ENCODE measurements at places on chromosomes 7 and 10. TPM values are rescaled to one million over a fixed set of nuclear protein-coding genes. Genes with fewer than 3 reads are reported as not detected.

The EEF1AKMT2 gene
- total RNA-seq: 52.9 TPM

The HMX3 gene
- not detected for total RNA-seq

The FANK1 gene
- 2.5 TPM for total RNA-seq

The GAD2 gene
- not detected for total RNA-seq

The PNLIPRP1 gene
- total RNA-seq: not detected

The TAS2R41 gene
- total RNA-seq: not detected

The CNNM1 gene
- not detected for total RNA-seq

The SLC18A3 gene
- 0.07 TPM for total RNA-seq

GRCh38 chr7:140160308-140160707 lies 16.5 kb downstream of the KDM7A start:
- no peak overlapping the region for H3K4me3 ChIP-seq
- H3K4me1 ChIP-seq: no peaks in the 10 kb centered on the region
- H3K27me3 ChIP-seq: no peaks in the 10 kb centered on the region
- H3K36me3 ChIP-seq: no peaks in the 10 kb centered on the region

DNA sequence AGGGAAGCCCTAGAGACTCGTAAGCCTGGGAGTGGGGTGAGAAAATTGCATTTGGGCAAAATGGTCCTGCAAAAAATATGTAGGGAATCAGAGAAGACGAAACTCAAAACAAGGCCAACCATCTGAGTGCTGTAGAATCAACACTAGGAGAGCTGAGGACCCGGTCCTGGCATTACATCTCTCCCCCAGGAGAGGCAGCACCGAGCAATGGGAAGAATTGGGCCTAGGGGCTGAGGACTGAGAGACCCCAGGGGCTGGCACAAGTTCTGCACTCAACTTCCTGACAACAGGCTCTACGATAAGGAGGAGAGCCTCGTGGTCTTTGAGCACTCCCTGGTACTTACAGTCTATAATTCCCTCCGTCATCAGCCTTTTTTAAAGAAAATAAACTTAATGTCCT lies 47.6 kb downstream of the BPGM start:
- no peak overlapping the region for H3K4me3 ChIP-seq
- H3K36me3 ChIP-seq: no peaks in the 10 kb centered on the region
- no peaks in the 10 kb centered on the region for H3K27me3 ChIP-seq
- no peak for DNase-seq
- H3K4me1 ChIP-seq: peaks cover 10% of the 10 kb centered on the region
- H3K27ac ChIP-seq: peak overlapping the region; percentile 89

GRCh38 chr7:35253710-35254495 lies at the start of gene TBX20:
TSS of gene TBX20 (minus strand) at chr7:35254100. CDS start at chr7:35253620, 480 bp downstream.
- H3K4me1 ChIP-seq: no peaks in the 10 kb centered on the region
- no peak for DNase-seq
- H3K27ac ChIP-seq: no peak within 1 kb of the TSS
- H3K27me3 ChIP-seq: peaks cover 90% of the 10 kb centered on the region
- no peaks in the 10 kb centered on the region for H3K36me3 ChIP-seq

- H3K27me3 ChIP-seq: no peaks in the 10 kb centered on the region
- DNase-seq: no peak
- H3K27ac ChIP-seq: no peak overlapping the region
- no peaks in the 10 kb centered on the region for H3K36me3 ChIP-seq
- no peaks in the 10 kb centered on the region for H3K4me1 ChIP-seq
Observed at GRCh38 chr7:157250605-157251228, 86.1 kb upstream of the DNAJB6 start.

GRCh38 chr7:124649397-124650014 lies 116.1 kb downstream of the GPR37 start:
- no peak for DNase-seq
- no peaks in the 10 kb centered on the region for H3K27me3 ChIP-seq
- H3K27ac ChIP-seq: no peak overlapping the region
- H3K4me1 ChIP-seq: no peaks in the 10 kb centered on the region
- H3K36me3 ChIP-seq: no peaks in the 10 kb centered on the region
- no peak overlapping the region for H3K4me3 ChIP-seq

- no peak overlapping the region for H3K27ac ChIP-seq
- no peaks in the 10 kb centered on the region for H3K27me3 ChIP-seq
- H3K4me1 ChIP-seq: no peaks in the 10 kb centered on the region
- DNase-seq: no peak
Observed at GRCh38 chr7:22895828-22896165, 73.1 kb upstream of the TOMM7 start.

DNA sequence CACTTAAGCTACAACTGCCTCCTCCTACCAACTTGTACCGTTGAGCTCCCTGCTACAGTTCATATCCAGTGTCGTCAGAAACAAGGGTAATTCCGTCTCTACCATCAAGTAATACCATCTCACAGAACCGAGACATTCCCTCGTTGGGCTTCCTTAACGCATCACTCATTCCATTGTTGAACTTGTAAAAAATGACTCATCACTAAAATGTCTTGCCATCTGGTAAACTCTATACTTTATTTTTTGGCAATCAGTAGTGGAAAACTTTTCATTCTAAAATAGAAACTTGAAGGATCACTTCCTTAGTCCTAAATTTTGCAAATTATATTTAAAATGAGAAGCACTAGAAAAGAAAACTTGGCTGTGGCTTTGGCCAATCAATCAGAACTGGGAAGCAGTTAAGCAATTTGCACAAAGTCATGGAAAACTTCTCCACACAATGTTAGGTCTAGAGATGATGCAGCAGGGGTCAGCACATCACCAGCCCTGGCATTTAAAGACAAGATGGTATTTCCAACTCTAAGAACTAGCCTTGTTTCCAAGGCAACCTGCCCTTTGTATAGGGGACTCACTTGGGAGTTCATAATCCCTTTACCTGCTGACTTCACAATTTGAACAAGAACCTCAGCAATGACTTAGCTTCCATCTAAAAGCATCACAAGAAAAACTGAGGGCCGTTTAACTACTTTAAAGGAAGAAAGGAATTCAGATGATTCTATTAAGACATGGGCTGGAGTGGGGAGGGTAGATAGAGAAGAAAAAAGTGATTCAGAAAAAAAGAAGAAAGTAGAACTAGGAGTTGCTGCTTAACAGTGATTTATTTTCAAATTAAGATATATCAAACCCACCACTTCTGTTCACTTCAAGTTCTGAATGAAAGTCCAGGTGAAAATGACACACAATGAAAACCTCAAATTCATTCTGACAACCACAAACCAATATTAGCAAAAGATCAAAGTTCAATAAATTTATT lies 288.1 kb downstream of the PARD3 start:
- no peaks in the 10 kb centered on the region for H3K36me3 ChIP-seq
- H3K4me3 ChIP-seq: no peak overlapping the region
- H3K27me3 ChIP-seq: no peaks in the 10 kb centered on the region
- no peak for DNase-seq
- no peak overlapping the region for H3K27ac ChIP-seq

- no peak for DNase-seq
- no peaks in the 10 kb centered on the region for H3K4me1 ChIP-seq
- H3K4me3 ChIP-seq: no peak overlapping the region
Observed at GRCh38 chr10:48453451-48454301, 147.2 kb downstream of the MAPK8 start.

DNA sequence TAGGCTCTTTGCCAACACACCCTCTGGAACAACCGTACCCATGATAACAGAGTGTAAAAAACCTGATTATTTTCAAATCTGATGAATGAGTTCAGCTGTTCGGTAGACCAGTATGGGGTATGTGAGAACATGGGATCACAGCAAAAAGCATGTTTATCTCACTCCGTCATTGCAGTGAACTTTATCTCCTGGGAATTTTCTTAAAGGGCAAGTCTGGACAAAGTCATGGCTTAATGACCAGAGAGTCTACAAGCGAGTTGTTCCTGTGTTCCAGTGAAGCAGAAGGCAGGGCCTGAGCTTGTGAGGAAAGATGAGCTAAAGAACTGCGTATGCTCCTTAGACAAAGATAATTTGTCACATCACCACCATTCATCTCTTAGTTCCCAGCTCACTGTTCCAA lies 219.7 kb downstream of the TRIL start:
- H3K4me1 ChIP-seq: no peaks in the 10 kb centered on the region
- no peak for DNase-seq
- no peaks in the 10 kb centered on the region for H3K27me3 ChIP-seq
- H3K27ac ChIP-seq: no peak overlapping the region

DNA sequence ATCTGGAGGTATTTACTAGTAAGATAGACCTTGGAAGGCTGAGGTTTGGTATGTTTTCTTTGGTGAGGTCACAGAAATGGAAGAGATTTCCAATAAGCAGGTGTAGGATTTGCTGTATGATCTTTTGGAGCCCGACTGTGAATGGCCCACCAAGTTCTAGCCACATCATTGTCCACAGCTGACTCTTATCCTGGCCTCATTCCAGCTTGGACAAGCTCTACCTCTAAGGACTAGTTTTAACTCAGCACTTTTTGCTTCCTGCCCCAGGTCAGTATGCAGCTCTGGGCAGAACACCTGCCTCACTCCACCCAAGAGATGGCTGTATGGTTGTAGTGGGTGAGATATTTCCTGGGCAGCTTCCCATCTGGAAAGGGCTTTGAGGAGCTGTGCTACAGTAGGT lies 6.1 kb upstream of the CPA4 start:
- H3K4me1 ChIP-seq: no peaks in the 10 kb centered on the region
- H3K27ac ChIP-seq: no peak overlapping the region
- no peak overlapping the region for H3K4me3 ChIP-seq
- no peak for DNase-seq
- H3K36me3 ChIP-seq: no peaks in the 10 kb centered on the region

GRCh38 chr7:17307969-17308648 lies 9.7 kb downstream of the AHR start:
- no peak for DNase-seq
- no peak overlapping the region for H3K4me3 ChIP-seq
- peak overlapping the region; percentile 1 for H3K27ac ChIP-seq
- H3K4me1 ChIP-seq: no peaks in the 10 kb centered on the region

GRCh38 chr7:24566274-24566673 lies 7.0 kb upstream of the PALS2 start:
- DNase-seq: no peak
- no peak overlapping the region for H3K27ac ChIP-seq
- H3K36me3 ChIP-seq: no peaks in the 10 kb centered on the region
- H3K27me3 ChIP-seq: no peaks in the 10 kb centered on the region
- no peaks in the 10 kb centered on the region for H3K4me1 ChIP-seq

- no peaks in the 10 kb centered on the region for H3K4me1 ChIP-seq
- H3K4me3 ChIP-seq: no peak overlapping the region
- no peak overlapping the region for H3K27ac ChIP-seq
- H3K27me3 ChIP-seq: no peaks in the 10 kb centered on the region
- no peaks in the 10 kb centered on the region for H3K36me3 ChIP-seq
Observed at GRCh38 chr10:95319239-95319638, 28.4 kb upstream of the PDLIM1 start.

- H3K27me3 ChIP-seq: no peaks in the 10 kb centered on the region
- H3K4me3 ChIP-seq: no peak overlapping the region
- DNase-seq: no peak
- no peak overlapping the region for H3K27ac ChIP-seq
Observed at GRCh38 chr10:66941491-66941890, 15.7 kb downstream of the LRRTM3 start.

DNA sequence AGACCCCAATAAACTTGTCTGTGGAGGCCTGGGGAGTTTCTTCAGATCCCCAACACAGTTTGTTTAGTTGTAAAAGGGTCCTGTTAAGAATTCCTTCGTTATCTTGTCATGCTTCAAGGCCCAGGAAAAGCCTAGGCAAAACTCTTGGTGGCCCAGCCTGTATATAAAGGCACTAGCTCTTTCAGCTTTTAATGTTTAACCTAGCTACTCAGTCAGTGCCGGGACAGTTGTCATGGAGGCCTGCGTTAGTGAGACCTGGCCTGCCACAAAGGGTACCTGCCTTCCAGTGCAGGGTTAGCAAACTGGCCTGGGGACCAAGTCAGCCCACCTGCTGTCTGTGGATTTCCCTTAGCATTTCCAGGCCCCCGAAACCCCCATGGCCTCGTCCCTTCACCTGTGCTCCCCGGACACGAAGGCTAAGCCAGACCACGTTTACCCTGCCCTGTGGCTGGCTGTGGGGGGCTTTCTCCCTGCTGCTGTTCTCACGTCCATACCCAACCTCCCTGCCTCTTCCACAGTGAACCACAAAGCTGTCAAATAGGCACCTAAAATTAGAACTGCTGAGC lies 96.9 kb upstream of the PPP2R2D start:
- DNase-seq: no peak
- H3K36me3 ChIP-seq: no peaks in the 10 kb centered on the region
- no peak overlapping the region for H3K4me3 ChIP-seq
- H3K4me1 ChIP-seq: no peaks in the 10 kb centered on the region
- H3K27ac ChIP-seq: no peak overlapping the region
- no peaks in the 10 kb centered on the region for H3K27me3 ChIP-seq
